Right renal pelvis (tissue), 4 donors: ENCODE measurements at places on chromosomes 12 and 14.

GRCh38 chr12:454833-455232 is 4.9 kb upstream of the B4GALNT3 start:
- DNase-seq, result no peak

DNA sequence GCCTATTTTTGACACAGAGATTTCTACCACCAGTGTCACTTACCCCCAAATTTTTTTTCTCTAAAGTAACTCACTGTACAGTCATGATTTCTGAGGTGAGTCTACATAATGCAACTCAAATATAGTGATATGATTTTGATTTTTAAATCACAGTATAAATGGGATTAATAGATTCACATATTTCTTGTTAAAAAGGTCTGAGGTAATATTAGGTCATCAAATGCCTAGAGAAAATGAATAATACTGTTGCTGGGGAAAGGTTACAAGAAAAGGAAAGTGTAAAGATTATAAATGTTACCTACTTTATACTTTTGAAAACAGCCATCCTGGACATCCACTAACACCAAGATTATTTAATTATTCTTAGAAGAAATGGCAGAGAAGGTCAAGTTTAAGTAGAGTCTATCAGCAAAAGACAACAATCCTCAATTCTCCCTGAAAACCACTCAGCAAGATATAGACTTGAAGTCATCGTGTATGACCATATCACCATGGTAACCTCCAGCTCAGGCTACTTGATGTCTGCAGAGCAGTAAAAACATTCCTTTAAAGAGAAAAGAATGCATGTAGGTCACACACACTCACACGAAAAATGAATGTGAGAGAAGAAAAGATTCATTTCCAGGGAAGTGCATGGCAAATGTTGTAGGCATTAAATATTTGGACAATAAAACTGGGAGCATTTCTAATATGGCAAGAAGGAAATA is 58.7 kb downstream of the CCDC59 start:
- DNase-seq, result no peak

- peak; percentile 45 for DNase-seq
These were observed 835 bp downstream of the VEZT start for GRCh38 chr12:95218150-95219133.

- DNase-seq, result no peak
These were observed 200.6 kb upstream of the CNOT2 start for GRCh38 chr12:70042675-70043074.

DNA sequence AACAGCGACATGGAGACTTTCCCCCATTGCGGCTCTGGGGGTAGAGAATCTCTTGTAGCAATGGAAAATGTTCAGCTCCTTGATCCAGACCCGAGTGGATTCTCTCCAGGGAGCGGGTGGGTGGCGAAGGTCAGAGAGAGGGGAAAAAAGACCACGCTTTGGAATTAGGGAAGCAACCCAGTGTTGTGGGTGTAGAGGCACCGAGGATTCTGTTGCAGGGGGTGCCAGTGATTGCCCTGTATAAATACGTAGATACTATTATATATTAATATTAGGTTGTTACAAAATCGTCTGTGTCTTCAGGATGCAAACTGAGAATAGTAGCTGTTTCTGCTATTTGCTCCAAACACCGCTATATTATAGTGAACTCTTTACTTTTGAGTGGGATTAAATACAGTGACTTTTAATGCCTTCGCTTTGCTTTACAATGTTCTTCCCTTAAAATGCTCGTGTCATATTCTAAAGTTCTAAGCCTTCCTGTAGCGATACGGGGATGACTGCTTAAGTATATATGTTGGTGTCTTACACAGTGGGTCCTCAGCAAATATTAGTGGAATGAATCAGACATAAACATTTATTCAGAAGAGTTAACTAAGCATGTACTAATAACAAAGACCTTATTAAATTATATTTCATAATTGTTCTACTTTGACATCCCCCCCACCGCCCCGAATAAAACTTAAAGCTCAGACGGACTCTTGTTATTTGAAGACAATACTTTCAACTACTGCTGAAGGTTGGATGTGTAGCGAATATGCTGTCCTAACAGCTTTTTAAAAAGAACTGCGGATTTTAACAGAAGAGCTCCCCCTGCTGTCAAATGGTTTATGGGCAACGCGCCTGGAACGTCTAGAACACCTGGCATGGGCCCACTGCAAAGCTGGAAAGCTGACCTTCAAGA is 136.4 kb upstream of the KRAS start:
- peak; percentile 86 for DNase-seq

- peak; percentile 36 for DNase-seq
These were observed 96.2 kb downstream of the FIGNL2 start for GRCh38 chr12:51752234-51752889.

DNA sequence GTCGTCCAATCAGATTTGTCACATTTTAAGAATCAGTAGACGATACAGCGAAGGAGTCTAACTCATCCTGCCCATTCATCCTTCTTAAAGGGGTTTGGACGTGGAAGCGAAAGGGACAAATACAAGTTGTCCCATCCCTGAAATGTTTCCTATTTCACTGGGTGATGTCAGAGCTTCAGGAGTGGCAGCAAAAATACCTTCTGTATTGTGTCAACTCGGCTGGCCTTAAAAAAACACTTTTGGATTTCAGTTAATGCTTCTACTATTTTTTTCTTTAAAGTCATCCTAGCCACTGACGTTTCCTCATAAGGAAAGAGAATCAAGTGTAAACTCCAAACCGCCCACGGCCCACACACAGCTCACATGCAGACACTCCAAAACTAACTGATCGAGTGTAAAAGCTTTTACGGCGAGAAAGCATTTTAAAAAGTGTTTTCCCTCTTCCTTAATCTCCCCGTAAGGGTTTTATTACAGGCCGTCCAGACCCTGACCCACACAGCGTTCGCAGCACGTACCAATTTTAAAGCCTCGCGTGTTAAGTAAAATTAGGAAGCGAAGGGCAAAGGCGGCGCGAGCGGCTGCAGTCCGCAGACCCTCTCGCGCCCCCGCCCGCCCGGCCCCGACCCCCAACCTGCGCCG is 593 bp downstream of the CFL2 start:
- peak; percentile 33 for DNase-seq

GRCh38 chr14:59308673-59309072 is 120.2 kb downstream of the DAAM1 start:
- DNase-seq, result no peak

DNA sequence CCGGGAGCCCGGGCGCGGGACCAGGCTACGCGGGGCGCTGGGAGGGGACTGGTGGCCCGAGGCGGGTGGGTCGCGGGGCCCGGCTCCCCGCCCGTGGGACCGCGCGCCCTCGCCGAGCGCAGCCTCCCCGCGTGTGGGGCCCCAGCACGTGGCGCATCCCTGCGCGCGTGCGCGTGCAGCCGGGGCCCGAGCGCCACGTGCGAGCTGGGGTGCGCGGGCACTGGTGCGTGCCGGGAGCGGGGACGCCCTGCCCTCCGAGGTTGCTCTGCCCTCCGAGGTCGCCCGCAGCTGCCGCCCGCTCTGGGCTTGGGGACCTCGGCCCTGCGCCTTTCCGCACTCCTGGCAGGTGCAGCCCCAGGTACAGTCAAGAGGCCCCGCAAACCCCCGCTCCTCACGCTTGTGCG is 365 bp upstream of the CCDC88C start:
- DNase-seq, result no peak

- DNase-seq, result no peak
These were observed 132.7 kb downstream of the SLC41A2 start for GRCh38 chr12:104825408-104825807.

GRCh38 chr14:35113308-35113950 is 8.4 kb downstream of the PPP2R3C start:
- no peak for DNase-seq

GRCh38 chr12:65081496-65081895 is 39.6 kb downstream of the WIF1 start:
- DNase-seq, result no peak

DNA sequence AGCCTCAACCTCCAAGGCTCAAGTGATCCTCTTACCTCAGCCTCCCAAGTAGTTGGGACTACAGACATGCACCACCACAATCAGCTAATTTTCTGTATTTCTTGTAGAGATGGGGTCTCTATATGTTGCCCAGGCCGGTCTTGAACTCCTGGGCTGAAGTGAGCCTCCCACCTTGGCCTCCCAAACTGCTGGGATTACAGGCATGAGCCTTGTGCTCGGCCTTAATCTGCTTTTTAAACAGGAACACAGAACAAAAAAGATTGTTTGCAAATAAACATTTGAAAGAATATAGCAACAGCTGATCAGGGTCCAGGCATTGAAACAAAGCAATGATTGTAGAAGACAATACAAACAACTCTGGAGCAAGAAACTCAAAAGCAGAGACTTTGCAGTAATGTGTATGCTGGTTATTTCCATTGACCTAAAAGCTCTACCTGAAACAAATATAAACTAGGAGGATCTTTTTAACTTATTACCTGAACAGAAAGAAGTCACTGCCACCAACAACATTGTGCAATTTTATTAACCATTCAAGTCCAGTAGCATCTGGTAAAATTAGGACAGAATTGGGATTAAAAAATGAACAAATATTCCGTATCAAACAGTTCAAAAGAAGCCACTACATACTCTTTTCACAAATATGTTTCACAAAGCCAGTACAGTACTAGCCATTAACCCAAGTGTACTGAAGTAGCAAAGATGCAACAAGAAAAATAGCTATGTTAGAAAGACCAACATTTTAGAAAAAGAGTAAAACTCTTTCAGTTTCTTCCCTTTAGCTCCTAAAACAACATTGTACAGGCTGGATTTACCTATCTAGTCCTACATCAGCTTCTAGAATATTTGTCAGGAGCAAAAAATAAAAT is 14.2 kb downstream of the AMN1 start:
- DNase-seq, result no peak

DNA sequence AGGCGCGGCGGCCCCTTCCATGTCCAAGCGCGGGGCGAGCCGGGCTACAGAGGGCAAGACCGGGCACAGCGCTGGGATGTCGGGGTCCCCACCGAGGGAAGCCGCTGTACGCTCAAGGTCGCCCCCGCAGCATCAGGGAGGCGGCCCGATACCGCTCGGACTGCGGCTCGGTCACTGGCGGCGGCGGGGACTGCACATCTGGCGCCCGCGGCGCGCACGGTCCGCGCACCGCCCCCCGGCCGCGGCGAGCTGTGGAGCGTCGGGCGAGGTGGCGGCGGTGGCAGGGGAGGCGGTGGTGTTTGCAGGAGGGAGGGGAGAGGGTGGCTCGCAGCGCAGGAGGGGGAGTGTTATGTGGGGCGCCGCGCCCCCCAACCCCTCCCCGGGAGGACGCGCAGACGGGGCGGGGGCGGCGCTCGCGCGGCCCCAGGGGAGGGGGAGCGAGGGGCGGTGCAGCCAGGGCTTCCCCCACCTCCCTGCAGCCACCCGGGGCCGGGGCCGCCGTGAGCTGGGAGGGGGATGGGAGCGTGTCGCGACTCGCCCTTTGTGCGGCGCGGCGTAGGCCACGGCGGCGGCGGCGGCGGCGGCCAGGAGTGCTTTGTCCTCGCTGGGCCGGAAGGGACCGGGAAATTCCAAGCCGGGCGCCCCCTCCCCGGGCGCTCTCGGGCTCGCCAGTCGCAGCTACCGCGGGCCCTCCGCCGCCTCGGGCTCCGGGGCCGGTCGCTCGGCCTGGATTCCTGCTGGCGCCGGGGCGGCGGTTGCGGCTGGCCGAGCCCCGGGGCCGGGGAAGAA is at the start of gene NUAK1:
TSS of gene NUAK1 (minus strand) at position 322 of the 789 bp plus-strand sequence. CDS start at position 21, 301 bp downstream.
- peak; percentile 62 for DNase-seq

GRCh38 chr12:31629756-31630732 is 29.4 kb upstream of the ETFBKMT start:
- peak; percentile 69 for DNase-seq

GRCh38 chr14:94466706-94467370 is 9.2 kb downstream of the SERPINA9 start:
- DNase-seq, result no peak

- DNase-seq, result no peak
These were observed 1.7 kb downstream of the SUPT16H start for GRCh38 chr14:21382095-21382494.

DNA sequence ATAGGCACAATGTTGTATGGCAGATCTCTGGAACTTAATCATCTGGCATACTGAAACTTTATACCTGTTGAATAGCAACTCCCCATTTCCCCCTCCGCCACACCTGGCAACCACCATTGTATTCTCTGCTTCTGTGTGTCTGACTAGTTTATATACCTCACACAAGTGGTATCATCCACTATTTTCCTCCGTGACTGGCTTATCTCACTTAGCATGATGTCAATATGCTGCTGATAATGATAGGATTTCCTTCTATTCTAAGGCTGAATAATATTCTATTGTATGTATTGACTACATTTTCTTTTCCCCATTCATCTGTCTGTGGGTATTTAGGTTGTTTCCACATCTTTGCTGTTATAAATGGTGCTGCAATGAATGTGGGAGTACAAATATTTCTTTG is 21.5 kb downstream of the BRMS1L start:
- no peak for DNase-seq

DNA sequence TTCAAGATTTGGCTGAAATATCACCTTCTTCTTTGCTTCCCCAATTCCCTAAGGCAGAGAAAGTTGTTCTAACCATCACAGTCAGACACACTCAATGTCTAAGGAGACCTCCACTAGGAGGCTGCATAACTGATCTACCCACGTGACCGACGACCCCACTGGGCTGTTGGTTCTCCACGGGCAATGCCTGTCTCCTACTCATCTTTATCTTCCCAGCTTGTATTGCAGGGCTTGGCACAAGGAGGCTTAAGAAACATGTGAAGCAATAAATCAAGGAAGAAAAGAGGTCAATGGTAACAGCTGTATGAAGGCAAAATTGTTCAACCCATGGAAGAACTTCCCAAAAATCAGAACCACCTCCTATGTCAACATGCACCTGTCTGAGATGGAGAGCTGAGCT is 27.1 kb downstream of the NT5DC3 start:
- DNase-seq, result no peak

GRCh38 chr12:69023840-69024239 is 90.9 kb upstream of the CPM start:
- no peak for DNase-seq

- no peak for DNase-seq
These were observed 17.6 kb upstream of the SRP54 start for GRCh38 chr14:34964977-34965764.

- DNase-seq, result no peak
These were observed 467.8 kb downstream of the MDGA2 start for GRCh38 chr14:47207617-47208016.
